Activated CD8-positive, alpha-beta memory T cell treated with anti-CD3 and anti-CD28 coated beads for 1 hour (primary cell): ENCODE measurements at places on chromosomes 12 and 14.
A peak's percentile ranks its signal among the peaks of the same experiment; 100 is the strongest.

- no peak for DNase-seq
Measured at GRCh38 chr12:132064631-132065030, 79.5 kb downstream of the DDX51 start.

- no peak for DNase-seq
Measured at GRCh38 chr12:54917001-54917488, 62.7 kb downstream of the MUCL1 start.

GRCh38 chr14:24130380-24130716 is at the start of gene FITM1:
TSS of gene FITM1 (plus strand) at chr14:24130659. CDS start at chr14:24131564, 905 bp downstream.
- DNase-seq = no peak

GRCh38 chr14:69713209-69713781 is 53.6 kb upstream of the SRSF5 start:
- DNase-seq = no peak

GRCh38 chr14:92961567-92961855 is 38.6 kb downstream of the CHGA start:
- no peak for DNase-seq

GRCh38 chr12:124544311-124544970 is 23.0 kb downstream of the NCOR2 start:
- DNase-seq = no peak

- peak; percentile 12 for DNase-seq
Measured at GRCh38 chr12:5022465-5023061, 21.1 kb upstream of the KCNA5 start.

DNA sequence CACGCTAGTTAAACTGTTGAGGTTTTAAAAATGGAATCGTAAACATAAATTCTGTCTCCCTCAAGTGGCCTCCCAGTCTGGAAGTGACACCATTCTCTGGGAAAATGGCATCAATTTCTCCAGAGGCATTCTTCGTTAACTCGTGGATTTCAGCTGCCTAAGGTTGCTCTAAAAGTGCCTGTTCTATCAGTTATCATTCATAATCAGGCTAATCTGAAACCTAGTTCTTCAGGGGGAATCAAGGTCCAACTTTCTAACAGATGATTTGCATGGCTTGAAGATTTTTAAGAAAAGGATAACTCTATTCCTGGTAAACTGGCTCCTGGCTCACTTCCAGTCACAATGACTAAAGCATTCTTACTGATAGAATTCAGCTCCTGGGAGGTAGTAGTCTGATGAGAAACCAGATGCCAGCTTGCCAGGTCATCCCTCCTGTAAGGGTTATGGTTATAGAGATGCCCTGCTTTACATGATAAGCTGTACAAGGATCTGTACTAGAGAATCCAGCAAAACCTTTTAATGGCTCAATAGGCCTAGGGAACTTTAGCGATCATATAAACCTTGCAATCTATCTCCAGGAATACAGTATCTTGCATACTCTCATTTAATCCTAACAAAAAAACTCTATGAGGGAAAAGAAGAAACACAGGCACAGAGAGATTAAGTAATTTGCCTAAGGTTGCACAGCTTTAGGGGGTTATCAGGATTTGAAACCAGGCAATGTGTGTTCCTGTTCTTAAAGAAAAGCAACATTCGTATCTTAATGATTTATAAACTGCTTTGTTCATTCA is 1.5 kb downstream of the L3HYPDH start:
- DNase-seq = no peak

DNA sequence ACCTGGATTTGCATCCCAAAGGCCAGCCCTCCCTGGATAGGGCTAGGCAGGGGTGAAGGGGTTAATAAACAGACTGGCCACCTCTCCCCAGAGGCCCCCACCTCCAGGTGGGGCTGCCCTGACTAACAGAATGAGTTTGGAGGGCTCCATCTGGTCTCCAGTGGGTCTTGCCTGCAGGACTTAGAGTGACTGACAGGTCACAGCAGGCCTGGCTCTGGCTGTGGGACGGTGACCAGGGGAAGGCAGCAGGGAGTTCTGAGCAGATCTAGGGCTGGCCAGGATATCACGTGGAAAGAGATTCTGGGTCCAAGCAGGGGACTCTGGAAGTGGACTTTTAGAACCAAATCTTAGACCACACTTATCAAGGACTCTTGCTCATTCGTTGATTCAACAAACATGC is 40.9 kb upstream of the LHX5 start:
- DNase-seq = no peak

GRCh38 chr12:59314209-59314608 is 281.6 kb upstream of the SLC16A7 start:
- no peak for DNase-seq

DNA sequence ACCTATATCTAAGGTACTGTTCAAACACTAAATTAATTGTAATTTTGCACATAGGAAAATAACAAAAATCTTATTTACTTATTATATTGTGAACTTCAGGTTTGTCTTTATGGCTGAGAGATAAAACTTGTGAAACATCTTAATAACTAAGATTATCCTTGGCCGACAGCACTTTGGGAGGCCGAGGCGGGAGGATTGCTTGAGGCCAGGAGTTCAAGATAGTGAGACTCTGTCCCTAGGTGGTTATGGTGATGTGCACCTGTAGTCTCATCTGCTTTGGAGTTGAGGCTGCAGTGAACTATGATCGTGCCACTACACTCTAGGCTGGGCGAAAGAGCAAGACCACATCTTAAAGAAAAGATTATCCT is 22.6 kb downstream of the DIP2B start:
- no peak for DNase-seq

- no peak for DNase-seq
Measured at GRCh38 chr12:19021240-19021639, 108.3 kb upstream of the PLEKHA5 start.

GRCh38 chr14:61965030-61965745 is 203.0 kb downstream of the SNAPC1 start:
- DNase-seq = no peak
